Effector CD4-positive, alpha-beta T cell (primary cell): ENCODE measurements at places on chromosomes 16 and 17.
A peak's percentile ranks its signal among the peaks of the same experiment; 100 is the strongest.

GRCh38 chr16:18983565-18984434 lies at the start of gene TMC7:
TSS of gene TMC7 (plus strand) at chr16:18983934. CDS start at chr16:18984064, 130 bp downstream.
- DNase-seq, result no peak

- no peak for DNase-seq
Observed at GRCh38 chr16:59385491-59385890, 651.4 kb upstream of the GOT2 start.

DNA sequence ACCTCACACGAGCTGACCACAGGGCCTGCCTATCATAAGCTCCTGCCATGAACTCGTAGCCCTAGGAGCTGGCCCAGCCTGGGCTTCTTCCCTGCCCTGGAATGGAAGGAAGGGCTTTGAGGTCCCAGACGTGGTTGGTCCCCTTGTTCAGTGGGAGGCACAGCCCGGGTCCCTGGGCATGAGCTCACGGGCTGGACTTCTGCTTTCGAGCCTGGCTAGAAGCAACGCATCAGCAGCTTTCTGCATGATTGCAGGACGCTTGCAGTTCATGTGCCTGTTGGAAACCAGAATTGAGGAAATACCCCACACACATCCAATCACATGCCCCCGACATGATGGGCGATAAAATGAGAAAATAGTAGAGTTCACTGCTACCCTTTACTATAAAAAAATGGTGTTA lies 293.3 kb downstream of the MAF start:
- DNase-seq, result no peak

GRCh38 chr17:16934836-16935235 lies 37.1 kb downstream of the TNFRSF13B start:
- DNase-seq, result no peak

- no peak for DNase-seq
Observed at GRCh38 chr16:8955828-8956227, 7.9 kb downstream of the USP7 start.

- DNase-seq, result no peak
Observed at GRCh38 chr16:74034862-74035261, 261.8 kb upstream of the PSMD7 start.

DNA sequence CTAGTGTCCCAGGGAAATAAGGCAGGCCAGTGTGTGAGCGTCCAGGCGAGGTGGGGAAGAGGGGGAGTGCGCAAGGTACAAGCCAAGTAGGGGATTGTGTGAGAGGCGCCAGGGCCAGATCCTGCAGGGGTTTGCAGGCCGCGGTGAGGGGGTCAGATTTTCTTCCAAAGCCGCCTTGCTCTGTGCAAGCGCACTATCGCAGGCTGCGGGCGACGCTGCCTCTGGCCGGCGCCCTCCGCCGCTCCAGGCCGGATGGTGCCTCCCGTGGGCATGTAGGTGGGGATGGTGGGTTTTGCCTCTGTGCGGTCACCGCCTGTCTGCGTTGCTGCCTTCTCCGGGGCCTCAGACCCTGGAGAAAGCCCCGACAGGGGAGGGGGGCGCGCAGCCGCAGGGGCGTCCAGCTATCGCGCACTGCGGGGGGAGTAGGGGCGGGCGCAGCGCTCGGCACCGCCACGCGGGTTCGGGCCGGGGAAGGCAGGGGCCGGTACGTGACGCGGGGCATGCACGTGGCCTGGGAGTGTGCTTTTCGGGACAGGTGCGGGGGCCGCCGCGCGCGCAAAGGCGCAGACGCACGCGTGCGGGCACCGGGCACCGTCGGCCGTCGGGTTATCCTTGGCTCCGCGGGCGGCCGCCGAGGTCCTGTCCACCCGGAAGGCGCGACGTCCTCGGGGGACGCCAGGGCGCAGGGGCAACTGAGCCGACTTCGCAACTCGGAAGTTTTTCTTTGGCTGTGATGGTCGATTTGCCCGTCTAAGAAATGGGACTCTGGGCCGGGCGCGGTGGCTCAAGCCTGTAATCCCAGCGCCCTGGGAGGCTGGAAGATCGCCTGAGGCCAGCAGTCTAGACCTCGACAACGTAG lies 1.1 kb upstream of the HAPSTR1 start:
- peak; percentile 12 for DNase-seq

DNA sequence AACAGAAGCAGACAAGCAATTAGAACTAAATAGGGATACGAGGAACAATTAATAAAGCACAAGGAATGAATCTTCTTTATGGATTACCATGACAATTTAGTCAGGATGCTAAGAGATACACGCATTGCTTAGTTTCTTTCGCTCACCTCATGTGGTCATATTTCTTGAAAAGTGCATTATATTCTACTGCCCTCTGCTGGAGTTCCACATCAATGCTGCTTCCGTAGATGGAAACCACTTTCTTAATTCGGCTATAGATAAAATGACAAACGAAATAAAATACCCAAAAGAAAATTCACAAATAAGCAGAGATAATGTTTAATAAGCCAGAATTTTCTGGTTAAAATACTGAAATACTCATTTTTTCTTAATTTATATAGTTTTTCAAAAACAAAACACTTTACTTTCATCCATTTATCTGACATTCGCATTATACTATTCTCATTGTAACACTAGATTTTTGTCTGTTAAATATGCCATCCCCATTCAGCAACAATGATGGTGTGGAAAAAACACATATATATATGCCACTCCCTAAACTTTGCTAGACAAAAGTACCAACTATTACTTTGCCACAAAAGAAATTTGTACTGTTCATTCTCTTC lies 22.0 kb upstream of the PHLPP2 start:
- DNase-seq, result peak; percentile 16

DNA sequence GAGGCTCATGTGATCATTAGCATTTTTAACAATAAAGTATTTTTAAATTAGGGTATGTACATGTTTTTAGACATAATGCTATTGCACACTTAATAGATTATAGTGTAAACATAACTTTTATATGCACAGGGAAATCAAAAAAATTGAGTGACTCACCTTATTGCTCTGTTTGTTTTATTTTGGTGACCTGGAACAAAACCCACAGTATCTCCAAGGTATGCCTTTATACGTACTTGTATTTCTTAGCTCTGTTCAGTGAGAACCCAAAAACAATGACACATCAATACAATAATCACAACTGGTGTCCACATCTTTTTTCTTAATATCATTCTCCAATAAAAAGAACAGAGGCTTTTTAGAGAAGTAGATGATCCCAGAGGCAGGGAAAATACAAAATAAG lies 112.2 kb downstream of the CYB561 start:
- DNase-seq, result no peak

DNA sequence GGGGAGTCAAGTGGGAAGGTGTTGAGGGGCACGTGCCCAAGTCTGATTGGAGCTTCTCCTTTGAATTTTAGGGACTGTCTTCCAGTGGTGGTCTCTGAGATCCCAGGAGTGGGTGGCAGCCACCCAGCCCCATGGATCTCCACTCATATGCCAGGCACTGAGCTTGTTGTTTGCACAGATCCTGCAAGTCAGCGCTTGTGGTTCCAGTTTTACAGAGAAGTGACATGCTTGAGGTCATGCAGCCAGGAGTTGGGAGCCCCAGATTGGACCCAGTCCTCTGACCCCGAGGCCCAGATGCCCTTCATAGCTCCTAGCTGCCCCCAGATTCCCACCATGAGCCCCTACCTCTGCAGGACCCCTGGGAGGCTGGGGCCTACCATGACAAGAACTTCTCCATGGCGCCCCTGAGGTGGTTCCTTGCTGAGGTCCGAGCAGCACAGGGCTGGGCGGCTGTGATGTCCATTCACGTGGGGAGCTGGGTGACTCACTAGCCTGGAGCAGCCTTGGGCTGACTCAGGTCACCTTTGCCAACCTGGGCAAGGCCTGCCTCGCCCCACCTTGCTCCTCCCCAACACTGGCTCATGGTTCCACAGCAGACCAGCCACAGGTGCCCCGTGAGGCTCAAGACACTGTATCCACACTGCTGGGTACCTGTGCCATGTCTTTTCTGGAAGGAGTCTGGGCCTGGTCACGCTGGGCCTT lies 47.4 kb downstream of the RAI1 start:
- no peak for DNase-seq

DNA sequence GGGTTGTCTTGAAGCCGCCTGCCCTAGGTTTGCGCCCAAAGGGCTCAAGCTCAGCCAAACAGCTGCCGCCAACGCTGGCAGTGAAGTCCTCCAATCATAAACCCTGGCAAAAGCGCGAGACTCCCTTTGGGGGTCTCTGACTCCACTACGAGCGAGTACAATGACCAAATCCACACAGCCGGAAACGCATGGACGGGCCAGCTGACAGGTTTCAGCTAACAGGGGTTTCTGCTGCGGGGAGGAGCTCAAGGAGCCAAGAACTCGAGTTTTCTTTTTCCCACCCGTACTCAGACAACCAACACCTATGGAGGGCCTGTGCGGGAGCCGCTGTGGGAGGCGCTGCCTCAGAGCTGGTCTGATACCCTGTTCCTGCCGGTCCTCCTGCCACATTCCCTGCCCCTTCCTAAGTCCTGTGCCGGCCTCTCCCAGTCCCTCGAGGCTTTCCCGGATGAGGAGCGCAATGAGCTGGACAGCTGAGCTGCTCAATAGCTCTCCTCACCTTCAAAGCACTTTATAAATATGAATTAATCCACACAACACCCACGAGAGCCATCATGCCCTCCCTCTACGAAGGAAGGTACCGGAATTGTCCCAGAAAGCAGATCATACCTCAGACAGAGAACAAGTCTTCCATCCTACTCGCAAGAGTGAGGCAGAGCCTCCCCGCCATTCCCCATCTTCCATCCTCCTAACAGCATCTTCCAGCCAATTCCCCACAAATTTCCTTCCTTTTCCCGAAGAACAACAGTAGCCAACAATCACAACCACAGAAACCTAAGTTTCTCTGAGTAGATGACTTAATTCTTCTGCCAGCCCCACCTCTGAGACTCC lies 6.1 kb downstream of the ABR start:
- DNase-seq, result no peak

DNA sequence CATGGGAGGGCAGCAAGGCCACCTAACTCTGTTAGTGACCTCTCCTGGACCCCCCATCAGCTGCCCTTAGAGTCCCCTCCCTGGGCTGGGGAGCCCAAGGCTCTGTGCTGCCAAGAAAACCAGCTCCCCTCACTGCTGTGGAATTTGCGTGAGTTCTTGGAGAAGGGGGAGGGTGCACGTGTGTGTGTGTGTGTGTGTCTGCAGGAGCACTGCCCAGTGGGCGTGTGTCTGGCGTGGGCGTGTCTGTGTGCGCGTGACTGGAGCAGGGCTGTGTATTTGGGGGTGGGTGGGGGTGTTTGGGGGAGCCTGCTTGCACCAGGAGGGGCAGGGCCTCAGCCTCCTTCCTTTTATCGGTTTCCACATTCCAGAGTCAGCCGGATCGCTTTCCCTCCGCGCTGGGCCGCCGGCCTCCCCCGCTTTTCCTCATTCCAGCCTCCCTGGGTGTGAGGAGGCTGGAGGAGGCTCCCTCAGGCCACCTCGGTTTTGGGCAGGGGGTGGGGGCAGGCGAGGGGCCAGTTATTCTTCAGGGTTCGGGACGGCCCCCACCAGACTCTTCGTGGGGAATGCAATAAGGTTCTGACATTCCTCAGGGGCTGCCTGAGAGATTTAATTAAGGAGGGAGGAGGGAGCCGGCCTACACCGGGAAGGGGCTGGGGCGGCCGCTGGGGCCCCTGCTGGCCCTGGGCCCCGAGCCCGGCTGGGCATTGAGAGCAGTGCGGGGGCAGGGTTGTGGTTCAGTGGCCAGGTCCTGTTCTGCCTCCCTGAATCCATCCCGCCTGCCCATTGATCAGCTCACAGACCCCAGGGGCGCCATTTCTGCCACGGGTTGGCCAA lies 2.5 kb downstream of the VASN start:
- no peak for DNase-seq
